Left cardiac atrium (tissue), 4 donors: ENCODE measurements at places on chromosomes 11 and 22. TPM values are rescaled to one million over a fixed set of nuclear protein-coding genes. Genes with fewer than 3 reads are reported as not detected.

GRCh38 chr11:76689313-76690260, 19.0 kb upstream of the LRRC32 start:
- no peak for DNase-seq

GRCh38 chr11:34732831-34733230, 111.9 kb downstream of the EHF start:
- no peak for DNase-seq

- no peak for DNase-seq
Observed at GRCh38 chr11:64140082-64140481, 25.8 kb downstream of the MACROD1 start.

DNA sequence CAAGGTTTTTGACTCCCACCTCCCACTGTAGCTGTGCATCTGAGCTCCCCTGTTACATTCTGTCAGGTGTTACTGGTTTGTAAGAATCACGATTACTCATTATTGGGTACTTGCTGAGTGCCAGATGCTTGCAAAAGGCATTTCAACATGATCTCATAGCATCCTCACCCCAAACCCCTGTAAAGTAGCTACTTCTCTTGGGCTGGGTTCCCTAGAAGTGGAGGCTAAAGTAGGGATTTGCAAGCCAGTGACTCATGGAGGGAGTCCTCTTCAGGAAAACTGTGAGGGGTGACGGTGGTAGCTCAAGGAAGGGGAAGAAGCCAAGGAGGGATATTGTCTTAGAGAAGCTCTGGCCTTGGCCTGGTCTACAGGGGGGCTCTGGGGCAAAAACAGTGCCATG, 78.6 kb downstream of the TIMP3 start:
- no peak for DNase-seq

DNA sequence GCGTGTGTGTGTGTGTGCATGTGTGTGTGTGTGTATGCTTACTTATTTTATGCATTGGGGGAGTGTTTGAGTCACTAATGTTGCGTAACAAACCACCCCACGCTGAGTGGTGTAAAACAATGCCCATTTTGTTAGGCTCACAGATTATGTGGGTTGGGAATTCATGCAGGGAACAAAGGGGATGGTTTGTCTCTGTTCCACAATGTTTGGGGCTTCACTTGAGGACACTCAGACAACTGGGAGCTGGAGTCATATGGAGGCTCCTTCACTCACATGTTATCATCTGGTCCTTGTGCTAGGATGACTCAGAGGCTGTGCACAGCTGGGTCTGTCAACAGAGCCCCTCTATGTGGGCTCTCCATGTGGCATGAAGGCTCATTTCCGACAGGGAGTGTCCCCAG, 51.3 kb upstream of the LARGE1 start:
- DNase-seq: no peak

DNA sequence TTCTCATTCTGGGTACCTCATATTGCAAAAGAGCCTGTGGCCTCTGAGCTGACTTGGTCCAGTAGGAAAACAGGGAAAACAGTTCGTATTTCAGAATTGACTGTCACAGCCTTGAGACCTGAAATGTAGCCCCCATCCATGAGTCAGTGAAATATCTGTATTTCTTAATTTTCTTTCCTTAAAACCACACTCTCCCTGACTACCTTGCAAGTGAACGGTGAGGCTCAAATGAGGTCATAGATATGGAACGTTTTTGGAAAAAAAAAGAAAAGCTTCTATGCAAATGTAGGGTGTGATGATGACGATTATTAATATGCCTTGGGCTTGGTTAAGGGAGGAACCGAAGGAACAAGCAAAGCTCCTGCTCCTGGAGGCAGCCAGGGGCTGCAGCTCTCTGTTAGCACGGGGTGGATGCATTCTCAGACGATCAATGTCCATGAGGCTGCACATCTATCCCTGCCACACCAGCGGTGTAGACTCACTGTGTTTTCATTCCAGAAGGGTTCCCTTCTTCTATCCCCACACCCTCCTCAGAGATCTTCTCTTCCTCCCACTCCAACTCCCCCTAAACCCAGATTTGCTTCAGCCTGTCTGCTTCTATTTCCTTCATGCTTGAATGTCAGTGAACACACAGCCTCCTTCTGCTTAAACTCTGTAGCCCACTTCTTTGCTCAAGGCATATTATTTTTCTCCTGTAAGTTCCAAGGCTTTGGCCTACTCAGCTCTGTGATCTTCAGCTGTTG, 29.2 kb upstream of the SCN3B start:
- DNase-seq: no peak

- DNase-seq: no peak
Observed at GRCh38 chr11:111944139-111944538, 7.0 kb downstream of the DIXDC1 start.

- no peak for DNase-seq
Observed at GRCh38 chr22:48248901-48249455, 1486.5 kb downstream of the TBC1D22A start.

DNA sequence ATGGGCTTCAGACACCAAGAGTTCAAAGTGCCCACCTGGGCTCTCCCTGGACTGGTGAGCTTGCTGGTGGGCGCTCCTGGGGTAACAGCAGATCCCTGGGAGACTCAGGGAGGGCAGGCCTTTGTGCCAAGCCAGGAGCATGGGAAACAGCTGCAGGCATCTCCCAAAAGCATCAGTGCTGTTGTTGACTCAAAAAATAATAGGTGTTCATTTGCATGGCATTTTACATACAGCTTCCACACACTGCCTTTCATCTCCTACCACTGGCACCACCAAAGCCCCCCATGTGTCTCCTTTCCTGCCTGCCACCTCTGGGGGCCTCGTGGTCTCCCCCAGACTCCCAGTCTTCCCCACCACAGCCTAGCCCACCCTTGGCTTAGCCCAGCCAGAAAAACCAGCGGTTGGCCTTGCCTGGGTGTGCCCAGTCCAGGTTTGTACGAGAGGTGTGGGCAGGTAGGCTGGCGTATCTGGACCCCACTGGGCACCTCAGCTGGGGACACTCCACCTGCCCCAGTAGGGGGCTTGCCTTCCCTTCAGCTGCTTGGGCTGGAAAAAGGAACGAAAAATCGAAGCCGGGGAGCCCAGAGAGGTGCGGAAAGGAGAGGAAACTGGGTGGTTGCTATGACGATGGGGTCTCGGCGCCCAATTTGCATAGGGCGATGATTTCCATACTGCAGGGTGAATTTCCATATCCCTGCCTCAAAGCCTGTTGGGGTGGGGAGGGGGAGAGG, 15.0 kb downstream of the POU2F3 start:
- no peak for DNase-seq

DNA sequence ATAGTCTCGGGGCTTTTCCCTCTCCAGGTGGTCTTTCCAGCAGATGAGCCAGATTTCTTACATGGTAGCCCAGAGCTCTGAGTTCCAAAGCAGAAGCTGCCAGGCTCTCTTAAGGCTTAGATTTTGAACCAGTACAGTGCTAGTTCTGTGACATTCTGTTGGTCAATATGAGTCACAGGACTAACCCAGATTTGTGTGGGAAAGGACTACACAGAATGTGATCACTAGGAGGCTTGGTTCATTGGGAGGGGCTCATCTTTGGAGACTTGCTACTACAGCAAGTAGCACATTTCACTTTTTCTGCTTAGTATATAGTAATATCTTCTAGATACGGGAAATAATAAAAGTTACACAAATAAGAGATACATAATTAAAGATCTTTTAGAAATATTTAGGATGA, 24.1 kb downstream of the RNF214 start:
- no peak for DNase-seq

GRCh38 chr11:27075655-27076054, 35.0 kb downstream of the BBOX1 start:
- no peak for DNase-seq

GRCh38 chr11:71221821-71222220, 30.6 kb downstream of the SHANK2 start:
- no peak for DNase-seq

- no peak for DNase-seq
Observed at GRCh38 chr11:46667043-46667481, 33.4 kb downstream of the ARHGAP1 start.

DNA sequence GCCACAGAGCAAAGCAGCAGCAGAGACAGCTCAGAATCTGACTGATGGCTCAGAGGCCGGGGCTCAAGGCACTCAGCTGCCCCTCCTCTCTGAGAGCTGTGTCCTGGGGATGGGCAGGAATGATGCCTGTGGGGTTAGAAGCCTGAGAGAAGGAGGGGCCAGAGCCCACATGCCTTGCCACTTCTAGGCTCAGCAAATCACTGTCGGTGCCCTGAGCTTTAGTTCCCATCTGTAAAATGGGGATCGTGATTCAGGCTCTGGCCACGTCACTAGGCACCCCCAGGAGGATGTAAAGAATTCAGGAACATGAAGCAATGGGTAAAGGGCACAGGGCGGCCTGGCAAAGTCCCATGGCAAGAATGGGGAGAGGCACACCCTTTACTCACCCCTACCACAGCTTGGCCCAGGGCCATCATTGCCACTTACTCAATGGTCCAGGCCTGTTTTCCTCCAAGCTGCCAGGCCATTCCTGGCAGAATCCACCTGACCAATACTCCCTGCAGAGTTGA, 3.4 kb upstream of the CDC42EP2 start:
- peak; percentile 70 for DNase-seq

Gene APOC3
- not detected for total RNA-seq

Gene KRTAP5-1
- total RNA-seq: not detected

Gene RIC3
- total RNA-seq: 12.5 TPM

Gene SCGB1A1
- total RNA-seq: not detected

Gene ANO1
- 14.2 TPM for total RNA-seq

Gene EHF
- 0.65 TPM for total RNA-seq
